Activated CD4-positive, alpha-beta T cell treated with anti-CD3 and anti-CD28 coated beads, Interleukin-2, amount 10 ng/mL, durations not matched to agents 7 days and 5 days (primary cell): ENCODE measurements at places on chromosomes 11 and 22. TPM values are rescaled to one million over a fixed set of nuclear protein-coding genes. Genes with fewer than 3 reads are reported as not detected.

GRCh38 chr11:97202613-97203292 is 812.9 kb downstream of the JRKL start:
- DNase-seq = no peak

- no peak for DNase-seq
Observed at GRCh38 chr11:112525270-112525669, 264.6 kb upstream of the PLET1 start.

- DNase-seq = no peak
Observed at GRCh38 chr11:16846305-16846704, 107.9 kb downstream of the C11orf58 start.

The NLRP14 gene
- total RNA-seq = 0.05 TPM

DNA sequence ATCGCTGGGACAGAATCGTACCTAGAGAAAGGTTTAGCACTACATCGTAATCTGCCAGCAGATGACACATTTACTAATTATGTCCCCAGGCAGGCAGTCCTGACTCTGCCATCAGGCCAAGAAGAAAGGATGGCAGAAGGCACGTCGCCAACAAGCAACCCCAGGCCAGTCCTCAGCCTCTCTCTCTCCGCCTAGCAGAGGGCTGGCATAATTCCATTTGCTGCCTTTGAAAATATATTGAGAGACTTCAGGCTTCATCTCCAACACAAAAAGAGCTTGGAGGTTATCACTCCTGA is 1517.0 kb downstream of the TBC1D22A start:
- DNase-seq = no peak

- no peak for DNase-seq
Observed at GRCh38 chr11:35063488-35063931, 75.5 kb upstream of the CD44 start.

The OPCML gene
- total RNA-seq = not detected
